ENCODE measurements at places on chromosomes 7 and 10. TPM values are rescaled to one million over a fixed set of nuclear protein-coding genes. Genes with fewer than 3 reads are reported as not detected.

- no peak for DNase-seq
These were observed 151.3 kb upstream of the KMT2E start for GRCh38 chr7:104862719-104863118.

DNA sequence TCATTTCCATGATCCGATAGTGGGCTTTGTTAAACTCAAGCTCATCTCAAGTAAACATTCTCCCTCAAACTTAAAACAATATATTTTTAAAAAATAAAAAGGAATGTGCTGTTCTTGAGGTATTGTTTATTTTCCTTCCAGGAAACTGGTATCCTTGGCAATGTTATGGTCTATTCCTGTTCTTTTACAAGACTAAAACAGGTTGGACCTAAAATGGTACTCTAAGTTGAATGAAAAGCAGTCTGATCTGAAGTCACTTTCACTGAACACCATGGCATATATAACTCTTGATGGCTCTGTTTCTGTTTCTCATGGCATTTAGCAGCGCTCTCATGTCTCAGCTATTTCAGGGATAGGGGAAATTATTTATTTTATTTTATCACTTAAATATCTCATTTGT, 70.1 kb downstream of the PODXL start:
- no peak for DNase-seq

DNA sequence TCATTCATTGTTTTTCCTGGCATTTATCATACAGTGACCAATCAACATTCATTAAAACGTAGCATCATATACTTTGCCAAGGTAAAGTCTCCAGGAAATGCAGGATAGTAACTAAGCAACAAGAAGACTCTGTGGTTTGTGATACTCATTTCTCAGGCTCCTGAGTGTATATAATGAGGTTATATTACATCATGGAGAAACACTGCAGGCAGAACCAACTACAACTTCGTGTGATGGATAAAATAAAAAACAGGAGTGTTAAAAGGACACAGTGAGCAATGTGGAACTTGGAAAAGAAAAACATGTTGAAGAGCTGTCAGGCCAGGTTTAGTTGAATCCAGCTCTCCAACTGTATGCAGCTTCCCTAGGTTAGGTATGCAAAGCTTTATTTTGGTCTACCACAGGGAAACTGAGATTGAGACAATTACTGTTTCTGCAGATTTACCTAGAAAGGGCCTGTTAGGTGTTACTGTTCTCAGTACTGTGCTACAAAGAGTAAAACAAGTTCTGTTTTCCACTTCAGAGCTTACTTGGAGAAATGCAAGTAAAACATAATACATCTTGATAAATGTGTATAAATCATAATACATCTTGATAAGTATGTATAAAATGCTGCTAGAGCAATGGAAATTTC, 7.8 kb upstream of the CCNY start:
- DNase-seq, result no peak

- DNase-seq, result no peak
These were observed 74.4 kb downstream of the GLCCI1 start for GRCh38 chr7:8042796-8043535.

DNA sequence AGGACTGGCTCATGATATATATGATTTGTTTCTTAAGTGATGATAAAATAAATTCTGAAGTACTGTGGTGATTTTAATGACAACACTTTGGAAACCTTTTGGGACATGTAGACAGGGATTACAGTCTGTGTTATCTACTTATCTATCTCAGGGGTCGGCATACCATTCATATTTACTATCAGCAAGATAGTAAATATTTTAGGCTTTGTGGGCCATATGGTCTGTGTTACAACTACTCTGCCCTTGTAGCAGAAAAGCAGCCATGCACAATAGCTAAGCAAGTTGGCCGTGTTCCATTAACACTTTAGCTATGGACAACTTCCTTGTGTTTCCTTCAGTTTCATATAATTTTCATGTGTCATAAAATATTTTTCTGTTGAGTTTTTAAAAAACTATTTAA, 97.8 kb upstream of the PRPS1L1 start:
- DNase-seq, result peak; percentile 41

- DNase-seq, result no peak
These were observed 32.5 kb downstream of the GNA12 start for GRCh38 chr7:2811476-2812113.

GRCh38 chr10:8296090-8296733, 241.7 kb downstream of the GATA3 start:
- no peak for DNase-seq

GRCh38 chr7:157473051-157473569, 136.3 kb downstream of the DNAJB6 start:
- no peak for DNase-seq

DNA sequence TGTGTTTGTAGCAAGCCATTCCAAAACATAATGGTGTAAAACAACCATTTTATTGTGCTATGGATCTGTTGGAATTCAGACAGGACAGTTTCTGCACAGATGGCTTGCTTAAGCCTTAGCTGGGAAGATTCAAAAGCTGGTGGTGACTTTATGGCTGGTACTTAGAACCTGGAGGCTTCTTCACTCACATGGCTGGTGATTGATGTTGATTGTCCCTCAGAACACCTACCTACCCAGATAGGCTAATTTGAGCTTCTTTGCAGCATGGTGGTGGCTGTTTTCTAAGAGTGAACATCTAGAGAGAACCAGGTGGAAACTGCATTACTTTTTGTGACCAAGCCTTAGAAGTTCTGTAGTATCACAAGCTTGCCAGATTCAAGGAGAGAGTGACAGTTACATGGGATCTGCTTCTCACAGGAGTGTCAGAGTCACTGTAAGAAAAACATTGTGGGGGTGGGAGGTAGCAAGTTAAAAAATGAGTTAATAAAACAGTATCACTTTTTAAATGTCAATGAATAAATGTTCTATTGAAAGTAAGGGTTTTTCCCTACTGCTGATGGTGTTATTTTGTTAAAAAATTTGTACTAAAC, 7.1 kb downstream of the R3HCC1L start:
- no peak for DNase-seq

DNA sequence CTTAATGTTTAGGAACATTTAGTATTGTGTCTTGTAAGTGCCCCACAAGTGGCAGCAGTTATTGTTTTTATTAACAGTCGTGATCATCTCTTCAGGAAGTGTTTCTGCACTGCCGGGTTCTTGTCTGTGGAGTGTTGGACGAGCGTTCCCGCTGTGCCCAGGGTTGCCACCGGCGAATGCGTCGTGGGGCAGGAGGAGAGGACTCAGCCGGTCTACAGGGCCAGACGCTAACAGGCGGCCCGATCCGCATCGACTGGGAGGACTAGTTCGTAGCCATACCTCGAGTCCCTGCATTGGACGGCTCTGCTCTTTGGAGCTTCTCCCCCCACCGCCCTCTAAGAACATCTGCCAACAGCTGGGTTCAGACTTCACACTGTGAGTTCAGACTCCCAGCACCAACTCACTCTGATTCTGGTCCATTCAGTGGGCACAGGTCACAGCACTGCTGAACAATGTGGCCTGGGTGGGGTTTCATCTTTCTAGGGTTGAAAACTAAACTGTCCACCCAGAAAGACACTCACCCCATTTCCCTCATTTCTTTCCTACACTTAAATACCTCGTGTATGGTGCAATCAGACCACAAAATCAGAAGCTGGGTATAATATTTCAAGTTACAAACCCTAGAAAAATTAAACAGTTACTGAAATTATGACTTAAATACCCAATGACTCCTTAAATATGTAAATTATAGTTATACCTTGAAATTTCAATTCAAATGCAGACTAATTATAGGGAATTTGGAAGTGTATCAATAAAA, 22.2 kb downstream of the PLA2G12B start:
- DNase-seq, result no peak

DNA sequence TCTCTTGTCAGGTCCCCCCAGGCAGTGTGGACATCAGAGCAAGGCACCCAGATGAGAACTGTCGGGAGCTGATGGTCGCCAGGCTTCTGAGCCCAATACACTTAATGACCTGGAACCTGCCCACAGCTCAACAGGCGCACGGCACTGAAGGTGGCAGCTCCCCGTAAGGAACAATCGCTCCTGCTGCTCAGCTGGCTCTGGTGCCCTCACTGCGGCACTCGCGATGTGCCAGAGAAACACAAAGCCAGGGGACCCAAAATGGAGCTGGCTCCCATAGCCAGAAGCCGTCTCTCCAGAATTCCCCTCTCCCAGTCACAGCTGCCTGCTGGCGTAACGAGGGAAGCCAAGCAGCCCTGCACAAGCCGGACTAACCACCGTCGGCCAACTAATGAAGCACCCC, 6.3 kb downstream of the CALN1 start:
- no peak for DNase-seq

DNA sequence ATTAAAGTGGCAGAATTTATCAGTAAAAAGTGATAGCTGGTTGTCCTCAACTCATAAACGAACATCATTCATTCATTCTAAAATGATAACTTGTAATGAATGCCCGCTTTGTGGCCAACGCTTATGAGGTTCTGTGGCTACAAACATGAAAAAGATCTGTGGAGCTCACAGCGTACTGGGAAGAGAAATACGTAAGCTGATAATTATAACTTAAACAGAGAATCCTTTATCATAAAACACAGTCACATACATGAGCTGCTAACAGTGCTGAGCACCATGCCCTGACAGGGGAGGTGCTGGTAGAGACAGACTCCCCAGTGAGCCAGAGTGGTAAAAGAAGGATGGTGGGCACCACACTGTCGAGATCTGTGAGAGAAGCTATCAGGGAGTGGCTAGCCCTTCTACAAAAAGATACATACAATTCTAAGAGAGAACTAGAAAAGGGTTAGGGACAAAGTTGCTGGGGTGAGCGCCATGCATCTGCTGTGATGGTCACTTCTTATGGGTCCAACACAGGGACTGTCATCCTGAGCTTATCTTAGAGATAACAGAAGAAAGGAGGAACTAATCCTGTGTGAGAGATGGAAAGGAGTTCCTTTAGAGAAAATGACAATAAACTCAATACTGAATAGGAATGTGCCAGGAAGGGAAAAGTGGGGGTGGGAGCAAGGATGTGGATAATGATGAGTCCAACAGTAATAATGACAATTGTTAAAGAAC, 106.7 kb downstream of the USP6NL start:
- DNase-seq, result no peak

DNA sequence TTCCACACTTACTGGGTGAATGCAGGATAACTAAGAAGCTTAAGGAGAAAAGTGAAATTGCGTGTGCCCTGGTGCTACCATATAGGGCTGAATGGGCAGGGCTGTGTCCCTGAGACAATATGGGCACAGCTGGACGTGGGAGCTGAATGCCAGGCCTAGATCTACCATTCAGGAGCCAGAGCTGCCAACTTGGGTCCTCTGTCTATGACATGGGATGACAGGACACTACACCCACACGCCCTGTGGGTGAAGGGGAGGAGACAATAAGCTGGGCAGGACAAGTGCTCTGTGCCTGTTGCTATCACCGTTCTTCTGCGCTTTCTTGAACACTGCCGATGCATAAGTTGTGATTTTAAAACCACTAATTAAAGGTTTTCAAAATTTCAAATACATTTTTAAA, 293.9 kb downstream of the TNS3 start:
- DNase-seq, result no peak

- no peak for DNase-seq
These were observed 493.1 kb downstream of the REEP3 start for GRCh38 chr10:64014281-64014680.

DNA sequence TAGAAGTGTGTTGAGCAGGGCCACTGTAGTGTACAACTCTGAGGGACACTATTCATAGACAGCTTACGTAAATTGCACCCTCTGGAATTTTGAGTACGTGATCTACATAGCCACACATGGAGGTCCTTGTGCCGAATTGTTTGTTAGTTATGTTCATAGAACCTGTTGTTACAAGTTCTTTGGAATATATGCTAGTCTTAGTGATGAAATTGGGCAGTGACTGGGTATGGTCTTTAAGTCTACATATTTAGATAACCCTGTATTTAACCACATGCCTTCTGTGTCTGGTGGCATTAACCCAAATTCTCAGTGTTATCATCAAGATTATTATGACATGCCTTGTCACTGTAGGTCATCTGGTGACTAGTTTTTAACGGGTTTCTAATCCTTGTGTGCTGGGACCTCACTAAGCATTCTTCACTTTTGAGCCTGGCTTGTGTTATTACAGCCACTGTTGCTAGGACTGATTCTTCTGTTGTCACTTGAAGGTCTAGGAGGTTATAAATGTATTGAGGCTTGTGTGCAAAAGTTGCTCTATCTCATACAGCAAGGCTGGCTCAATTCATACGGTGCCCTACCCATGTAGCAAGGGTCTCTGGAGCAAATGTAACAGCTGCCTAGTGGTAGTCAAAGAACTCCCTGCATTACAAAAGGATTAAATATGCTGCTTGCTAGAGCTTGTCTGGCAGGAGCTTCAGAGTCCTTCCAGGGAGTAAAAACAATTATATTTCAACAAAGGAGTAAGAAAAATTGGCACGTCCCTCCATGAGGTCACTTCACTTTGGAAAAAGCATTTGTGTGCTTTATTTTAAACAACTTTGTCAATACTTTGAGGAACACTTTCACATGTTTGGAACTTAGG, 65.4 kb downstream of the CDK14 start:
- no peak for DNase-seq

DNA sequence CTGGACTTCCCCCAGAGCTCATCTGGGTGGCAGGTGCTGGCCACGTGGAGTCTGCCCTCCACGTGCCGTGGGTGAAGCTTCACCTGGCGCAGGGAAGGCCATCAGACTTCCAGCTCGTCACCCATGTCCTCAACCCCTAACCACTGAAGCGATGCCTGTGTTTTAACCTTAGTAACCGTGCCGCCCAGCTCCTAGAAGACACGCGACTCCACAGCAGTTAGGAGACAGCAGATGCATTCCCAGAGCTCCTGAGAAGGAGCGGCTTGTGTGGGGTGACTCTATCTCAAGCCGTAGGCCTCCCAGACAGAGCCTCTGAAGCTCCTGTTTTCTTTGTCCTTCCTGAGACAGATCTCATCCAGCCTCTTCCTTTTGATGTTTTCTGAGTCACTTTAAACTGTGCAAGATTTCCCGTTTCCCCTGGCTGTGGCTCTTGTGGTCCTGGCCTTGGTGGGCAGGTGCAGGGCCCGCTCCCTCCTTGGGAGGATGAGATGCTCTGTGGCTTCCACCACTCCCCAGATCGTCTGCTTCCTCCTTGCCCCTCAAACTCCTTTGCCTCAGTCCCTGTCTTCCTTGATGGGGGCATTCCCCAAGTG, 41.4 kb upstream of the AP5Z1 start:
- DNase-seq, result no peak

Gene GRID2IP
- 0.78 TPM for polyA plus RNA-seq

Gene VENTX
- polyA plus RNA-seq, result 0.18 TPM

Gene CPVL
- 50.6 TPM for polyA plus RNA-seq

Gene PBLD
- polyA plus RNA-seq, result 100.0 TPM

Gene VSTM4
- 14.2 TPM for polyA plus RNA-seq

Gene ITGA8
- 51.2 TPM for polyA plus RNA-seq

Gene LRRC4
- polyA plus RNA-seq, result 7.0 TPM

Gene PRKCQ
- polyA plus RNA-seq, result 15.9 TPM

Gene CPXM2
- 6.2 TPM for polyA plus RNA-seq

Gene VIM
- 1,221 TPM for polyA plus RNA-seq
